Peyer's patch (tissue), 4 donors: ENCODE measurements at places on chromosomes 3 and 15. TPM values are rescaled to one million over a fixed set of nuclear protein-coding genes. Genes with fewer than 3 reads are reported as not detected.

GRCh38 chr15:41207687-41208448, 22.7 kb downstream of the EXD1 start:
- H3K27ac ChIP-seq = no peak overlapping the region
- no peaks in the 10 kb centered on the region for H3K4me1 ChIP-seq
- H3K27me3 ChIP-seq = no peaks in the 10 kb centered on the region

GRCh38 chr3:51622868-51623267, 48.2 kb upstream of the TEX264 start:
- no peaks in the 10 kb centered on the region for H3K4me1 ChIP-seq
- H3K36me3 ChIP-seq = no peaks in the 10 kb centered on the region
- H3K27me3 ChIP-seq = no peaks in the 10 kb centered on the region
- no peak overlapping the region for H3K4me3 ChIP-seq
- no peak for DNase-seq

DNA sequence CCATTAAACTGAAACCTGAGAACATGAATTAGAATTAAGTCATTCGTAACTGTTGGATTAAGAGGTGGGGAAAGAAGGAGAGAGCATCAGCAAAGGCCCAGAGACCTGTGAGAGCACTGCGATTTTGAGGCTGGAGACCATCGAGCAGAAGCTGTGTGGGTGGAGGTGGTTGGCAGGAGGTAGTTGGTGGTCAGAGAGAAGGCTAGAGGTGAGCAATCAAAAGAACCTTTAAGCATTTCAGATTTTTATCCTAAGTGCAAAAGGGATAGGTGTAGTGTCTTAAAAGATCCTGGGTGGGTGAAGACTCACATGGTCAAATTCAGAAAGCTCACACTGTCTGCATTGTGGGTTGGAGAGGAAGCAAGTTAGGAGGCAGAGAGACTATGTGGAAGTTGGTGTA, 65.1 kb upstream of the TEX264 start:
- no peak for DNase-seq
- no peak overlapping the region for H3K4me3 ChIP-seq
- H3K36me3 ChIP-seq = no peaks in the 10 kb centered on the region
- H3K27ac ChIP-seq = no peak overlapping the region

- no peak overlapping the region for H3K4me3 ChIP-seq
- no peak for DNase-seq
- H3K4me1 ChIP-seq = no peaks in the 10 kb centered on the region
- H3K27ac ChIP-seq = no peak overlapping the region
- H3K27me3 ChIP-seq = no peaks in the 10 kb centered on the region
These were observed 139.3 kb downstream of the NFKBIZ start for GRCh38 chr3:101988596-101988995.

ANKUB1 gene
- not detected for total RNA-seq

PGBD4 gene
- total RNA-seq = 0.83 TPM
